ENCODE measurements at places on chromosomes 2 and 18.

- no peak for DNase-seq
These were observed 111.8 kb downstream of the FSHR start for GRCh38 chr2:49042488-49042887.

DNA sequence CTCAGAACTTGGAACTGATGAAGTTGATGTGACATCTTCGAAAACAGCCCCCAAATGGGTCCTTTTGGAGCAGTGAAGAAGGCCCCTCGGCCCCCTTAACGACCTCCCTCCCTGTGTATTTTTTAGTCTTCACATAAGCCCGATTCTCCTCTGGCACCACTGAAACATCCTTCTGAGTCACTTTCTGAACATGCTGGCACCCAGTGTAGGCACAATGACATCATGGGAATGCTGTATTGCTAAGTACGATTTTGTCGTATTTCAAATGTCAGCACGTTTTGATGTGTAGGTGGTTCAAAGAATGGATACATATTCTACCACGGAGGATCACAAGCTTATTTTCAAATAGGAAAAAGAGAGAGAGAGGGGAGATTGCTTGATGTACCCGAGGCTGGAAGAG, 111.7 kb upstream of the RIOK3 start:
- no peak for DNase-seq

- no peak for DNase-seq
These were observed 1.1 kb downstream of the ID2 start for GRCh38 chr2:8682719-8683667.

DNA sequence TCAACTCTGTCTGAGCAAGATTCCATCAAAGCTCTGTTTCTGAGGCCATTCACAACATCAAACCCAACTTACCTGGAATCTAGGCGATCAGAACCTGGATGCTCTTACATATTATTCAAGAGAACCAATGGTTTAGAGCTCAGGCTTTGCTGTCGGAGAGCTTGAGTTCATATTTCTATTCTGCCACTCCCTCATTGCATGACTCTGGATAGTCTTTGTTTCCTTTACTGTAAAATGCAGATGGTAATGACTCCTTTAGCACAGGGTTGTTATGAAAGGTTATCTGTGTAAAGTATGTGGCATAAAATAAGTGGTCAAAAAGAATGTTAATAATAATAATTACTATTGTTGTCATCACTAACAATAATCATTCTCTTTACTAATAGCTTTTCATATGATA, 12.6 kb downstream of the RELCH start:
- no peak for DNase-seq

DNA sequence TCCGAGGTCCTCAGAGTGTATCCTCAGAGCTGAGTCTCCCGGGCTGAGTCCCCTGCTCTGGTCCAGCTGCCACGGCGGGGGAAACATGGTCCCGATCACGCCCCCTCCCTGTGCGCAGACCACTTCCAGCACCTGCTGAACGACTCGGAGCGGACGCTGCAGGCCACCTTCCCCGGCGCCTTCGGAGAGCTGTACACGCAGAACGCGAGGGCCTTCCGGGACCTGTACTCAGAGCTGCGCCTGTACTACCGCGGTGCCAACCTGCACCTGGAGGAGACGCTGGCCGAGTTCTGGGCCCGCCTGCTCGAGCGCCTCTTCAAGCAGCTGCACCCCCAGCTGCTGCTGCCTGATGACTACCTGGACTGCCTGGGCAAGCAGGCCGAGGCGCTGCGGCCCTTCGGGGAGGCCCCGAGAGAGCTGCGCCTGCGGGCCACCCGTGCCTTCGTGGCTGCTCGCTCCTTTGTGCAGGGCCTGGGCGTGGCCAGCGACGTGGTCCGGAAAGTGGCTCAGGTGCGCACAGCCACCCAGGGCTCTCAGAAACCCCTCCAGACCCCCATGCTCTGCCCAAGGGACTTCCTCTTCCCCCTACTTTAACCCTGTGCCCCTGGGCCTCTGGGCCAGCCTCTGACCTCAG, 26.7 kb downstream of the GPC1 start:
- no peak for DNase-seq

- no peak for DNase-seq
These were observed 54.0 kb downstream of the GATA6 start for GRCh38 chr18:22223254-22223964.

DNA sequence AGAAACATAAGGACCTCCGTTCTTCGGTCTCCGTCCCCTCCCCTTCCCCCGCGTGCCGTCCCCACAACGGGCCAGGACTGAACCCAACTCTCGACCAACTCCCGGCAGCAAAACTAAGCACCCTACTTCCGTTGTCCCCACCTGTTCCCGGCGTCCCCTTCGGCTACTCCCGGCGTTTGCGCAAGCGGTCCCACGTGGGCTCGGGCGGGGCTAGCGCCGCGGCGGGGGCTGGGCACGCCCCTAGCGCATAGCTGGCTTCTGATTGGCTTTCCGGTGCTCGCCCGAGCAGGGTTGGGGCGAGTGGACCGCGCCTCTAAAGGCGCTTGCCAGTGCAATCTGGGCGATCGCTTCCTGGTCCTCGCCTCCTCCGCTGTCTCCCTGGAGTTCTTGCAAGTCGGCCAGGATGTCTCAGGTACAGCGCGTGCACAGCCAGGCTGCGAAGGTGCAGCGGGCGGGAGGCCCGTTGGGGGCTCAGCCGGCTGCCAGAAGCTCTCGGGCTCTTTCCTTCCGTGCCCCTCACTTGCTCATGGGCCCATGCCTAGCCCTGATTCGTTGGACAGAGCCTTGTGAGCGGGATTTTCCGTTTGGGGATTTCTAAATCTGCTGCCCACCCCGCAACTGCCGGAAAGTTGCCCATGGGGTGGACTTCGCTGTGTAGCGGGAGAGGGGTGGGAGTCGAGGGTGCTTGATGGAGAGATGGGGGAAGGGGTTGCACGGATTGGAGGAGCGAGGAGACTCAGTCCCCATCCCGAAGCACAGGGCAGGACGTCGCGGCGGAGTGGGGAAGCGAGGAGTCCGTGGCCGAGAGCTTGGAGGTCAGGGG, at the start of the genes C2orf76 and DBI:
C2orf76 (minus strand) TSS at position 186 of the 823 bp plus-strand sequence. CDS start 26,875 bp downstream, outside the sequence.
DBI (plus strand) TSS at position 329 of the 823 bp plus-strand sequence; CDS start at position 404, 75 bp downstream.
- peak; percentile 84 for DNase-seq

DNA sequence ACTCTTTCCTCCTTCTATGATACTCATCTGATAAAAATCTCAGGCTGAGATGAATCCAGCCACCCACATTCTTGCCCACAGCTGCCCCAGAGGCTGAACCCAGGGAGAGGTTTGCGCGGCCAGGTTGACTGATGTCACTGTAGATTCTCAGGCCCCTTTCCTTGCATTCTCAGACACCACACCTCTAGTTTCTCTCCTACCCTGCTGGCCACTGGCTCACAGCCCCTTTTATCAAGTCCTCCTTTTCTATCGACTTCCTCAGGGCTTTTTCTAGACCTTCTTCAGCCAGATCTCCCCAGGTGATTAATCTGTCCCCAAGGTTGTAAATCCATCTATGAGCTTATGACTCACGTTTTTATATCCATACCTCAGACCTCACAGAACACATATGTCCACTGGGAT, 99.8 kb downstream of the TACR1 start:
- DNase-seq: no peak

- DNase-seq: no peak
These were observed 540 bp downstream of the SOX11 start for GRCh38 chr2:5692561-5693286.

DNA sequence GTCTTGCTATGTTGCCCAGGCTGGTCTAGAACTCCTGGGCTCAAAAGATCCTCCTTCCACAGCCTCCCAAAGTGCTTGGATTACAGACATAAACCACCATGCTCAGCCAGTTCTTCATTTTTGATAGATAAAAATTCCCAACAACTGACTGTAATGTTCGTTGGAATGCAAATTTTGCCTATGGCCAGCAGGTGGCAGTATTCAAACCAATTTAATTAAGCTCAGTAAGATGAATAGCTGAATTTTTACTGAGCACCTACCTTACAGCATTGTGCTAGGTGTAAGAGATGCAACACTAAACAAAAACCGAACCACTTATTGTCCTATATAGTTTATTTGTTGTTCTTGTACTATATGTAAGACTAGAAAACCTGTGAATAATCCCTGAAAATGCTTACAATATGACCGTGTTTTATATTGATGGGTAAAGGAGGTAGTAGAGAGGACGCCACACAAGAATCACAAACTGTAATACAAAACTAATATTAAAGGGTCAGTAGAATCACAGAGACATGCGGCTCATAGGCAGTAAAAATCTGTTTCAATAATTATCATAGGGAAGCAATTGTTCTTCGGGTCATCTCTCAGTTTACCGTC, 8.2 kb upstream of the TMEM182 start:
- no peak for DNase-seq

- DNase-seq: no peak
These were observed 321.5 kb upstream of the NT5C1B start for GRCh38 chr2:18910843-18911242.

DNA sequence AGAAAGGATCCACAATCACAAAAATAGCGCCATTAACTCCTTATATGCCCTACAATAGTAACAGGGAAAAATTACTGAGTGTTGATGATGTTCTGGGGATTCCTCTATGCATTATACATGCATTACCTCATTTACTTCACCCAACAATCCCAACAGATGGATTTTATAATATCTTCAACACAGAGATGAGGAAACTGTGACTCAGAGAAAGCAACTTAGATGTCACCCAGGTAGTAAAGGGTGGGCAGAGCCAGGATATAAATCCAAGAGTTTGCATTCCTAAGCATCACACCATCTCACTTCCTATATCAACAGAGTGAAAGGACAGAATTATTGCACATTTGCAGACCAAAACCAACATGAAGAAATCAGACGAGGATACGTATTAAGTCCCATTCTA, 144.2 kb downstream of the TCF4 start:
- no peak for DNase-seq

GRCh38 chr2:188466761-188467160, 175.1 kb downstream of the GULP1 start:
- no peak for DNase-seq

- no peak for DNase-seq
These were observed 231.7 kb upstream of the SLC39A10 start for GRCh38 chr2:195425328-195425727.

GRCh38 chr2:105114551-105114950, 76.7 kb downstream of the MRPS9 start:
- DNase-seq: no peak

DNA sequence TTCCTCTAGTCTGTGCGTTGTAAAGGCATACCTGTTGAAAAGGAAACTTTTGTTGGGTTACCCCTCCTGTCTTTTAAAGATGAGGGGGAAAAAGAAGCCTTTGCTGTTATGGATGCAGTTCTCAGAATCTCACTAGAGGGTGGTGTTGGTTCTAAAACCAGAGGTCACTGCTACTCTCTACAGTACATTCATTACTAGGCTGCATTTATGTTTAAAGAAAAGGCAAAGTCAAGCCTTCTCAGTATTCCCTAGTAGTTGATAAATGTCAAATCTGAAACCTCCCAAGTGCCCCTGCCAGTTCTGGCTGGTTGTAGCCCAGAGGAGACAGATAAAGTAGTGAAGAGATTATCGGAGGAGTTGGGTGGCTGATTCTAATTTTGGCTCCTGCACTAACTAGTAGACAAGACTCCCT, 1.4 kb upstream of the PLCL1 start:
- no peak for DNase-seq

DNA sequence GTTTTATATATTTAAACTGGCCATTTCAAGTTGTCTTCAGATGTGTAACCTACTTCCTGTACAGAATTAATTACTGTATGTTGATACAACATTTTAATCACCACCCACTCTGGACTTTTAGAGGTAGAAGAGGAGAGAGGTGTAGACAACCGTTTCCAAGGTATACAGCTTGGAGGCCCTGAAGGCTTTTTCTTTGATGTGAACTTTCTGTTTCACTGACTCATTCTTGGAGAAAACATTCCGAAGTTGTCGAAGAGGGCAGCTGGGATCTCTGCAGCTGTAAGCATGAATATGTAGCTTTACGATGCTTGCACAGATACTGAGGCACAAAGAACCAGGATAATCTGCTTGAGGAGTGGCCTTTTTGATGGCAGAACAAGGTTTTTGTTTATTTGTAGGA, 137.0 kb downstream of the NCKAP5 start:
- no peak for DNase-seq

DNA sequence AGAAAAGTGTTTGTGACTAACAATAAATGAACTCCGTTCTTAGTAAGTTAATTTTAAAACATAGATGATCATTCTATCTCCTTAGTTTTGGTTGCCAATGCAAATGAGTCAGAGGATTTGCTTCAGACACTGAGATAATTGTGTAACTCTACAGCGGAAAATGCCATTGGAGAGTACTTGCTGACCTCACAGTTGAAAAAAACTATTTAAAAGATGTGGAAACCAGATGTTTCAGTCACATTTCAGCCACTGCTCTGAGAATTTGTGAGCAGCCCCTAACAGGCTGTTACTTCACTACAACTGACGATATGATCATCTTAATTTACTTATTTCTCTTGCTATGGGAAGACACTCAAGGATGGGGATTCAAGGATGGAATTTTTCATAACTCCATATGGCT, at the start of gene TNFAIP6:
TNFAIP6 (plus strand) TSS at position 234 of the 400 bp plus-strand sequence; CDS start at position 309, 75 bp downstream.
- no peak for DNase-seq

GRCh38 chr2:1747065-1747941, 3.0 kb upstream of the PXDN start:
- no peak for DNase-seq

DNA sequence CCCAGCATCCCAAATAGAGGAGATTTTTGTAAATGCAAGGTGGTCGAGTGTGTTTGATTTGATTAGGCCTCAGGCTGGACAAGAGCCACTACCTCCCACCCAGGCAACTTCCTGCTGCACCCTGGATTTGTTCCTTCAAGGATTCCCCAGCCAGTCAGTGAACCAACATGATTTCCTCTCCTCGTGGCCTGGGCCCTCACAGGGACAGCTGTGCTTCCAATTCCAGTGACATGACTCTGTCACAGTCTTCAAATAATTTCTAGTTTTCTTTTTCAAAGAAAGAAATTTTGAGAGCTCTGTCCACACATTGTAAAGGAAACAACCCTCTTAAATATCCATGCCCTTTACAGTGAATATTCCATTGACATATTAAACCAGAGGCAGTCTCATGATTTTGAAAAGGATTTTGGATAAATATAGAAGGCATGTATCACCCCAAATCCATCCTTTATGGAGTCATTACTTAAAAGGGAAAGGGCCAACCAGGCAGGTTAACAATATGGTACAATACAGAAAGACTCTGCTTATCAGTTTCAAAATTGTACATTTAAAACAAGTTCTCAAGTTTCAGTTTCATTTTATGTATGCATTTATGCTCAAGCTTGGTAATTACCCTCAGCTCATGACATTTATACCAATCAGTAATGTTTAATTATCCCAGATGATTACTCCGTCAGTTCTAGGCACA, 121.3 kb upstream of the FOSL2 start:
- DNase-seq: no peak

DNA sequence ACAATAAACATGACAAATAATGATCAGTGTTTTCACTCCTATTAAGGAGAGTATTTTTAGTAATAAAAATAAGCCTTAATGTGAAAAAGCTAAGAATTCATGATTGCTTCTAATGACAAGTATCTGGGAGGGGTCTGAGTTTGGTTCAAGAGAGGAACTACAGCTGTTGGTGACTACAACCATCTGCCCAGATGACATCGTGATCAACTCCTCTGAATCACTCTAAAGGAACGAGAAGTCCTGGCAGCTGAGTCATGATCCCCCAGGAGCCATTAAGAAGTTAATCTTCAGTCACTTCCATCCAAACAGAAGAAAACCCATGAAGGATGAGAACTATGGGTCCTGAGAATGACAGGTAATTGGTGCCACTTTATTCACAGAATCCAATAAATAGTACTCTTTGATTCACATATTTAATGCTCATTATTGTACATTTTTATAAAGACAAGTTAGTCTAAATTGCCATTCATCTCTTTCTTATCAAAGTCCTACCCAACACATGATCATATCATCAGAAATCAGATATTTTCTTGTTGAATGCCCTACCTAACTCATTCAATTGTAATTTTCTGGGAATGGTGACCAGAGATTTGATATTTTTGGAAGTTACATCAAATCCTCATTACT, 6.8 kb downstream of the TFPI start:
- DNase-seq: no peak

- no peak for DNase-seq
These were observed 23.3 kb downstream of the SPTBN1 start for GRCh38 chr2:54479424-54479823.

Measured in activated CD4-positive, alpha-beta T cell treated with anti-CD3 and anti-CD28 coated beads for 24 hours (primary cell).